Activated naive CD8-positive, alpha-beta T cell treated with anti-CD3 and anti-CD28 coated beads, Interleukin-2, amount 10 ng/mL, durations not matched to agents 7 days and 5 days (primary cell): ENCODE measurements at places on chromosomes 12 and 14. TPM values are rescaled to one million over a fixed set of nuclear protein-coding genes. Genes with fewer than 3 reads are reported as not detected.
A peak's percentile ranks its signal among the peaks of the same experiment; 100 is the strongest.

- DNase-seq: no peak
- H3K36me3 ChIP-seq: no peaks in the 10 kb centered on the region
- no peaks in the 10 kb centered on the region for H3K4me1 ChIP-seq
- H3K4me3 ChIP-seq: no peak overlapping the region
- H3K27me3 ChIP-seq: peaks cover 2% of the 10 kb centered on the region
These were observed 308.3 kb downstream of the GXYLT1 start for GRCh38 chr12:41836416-41836815.

DNA sequence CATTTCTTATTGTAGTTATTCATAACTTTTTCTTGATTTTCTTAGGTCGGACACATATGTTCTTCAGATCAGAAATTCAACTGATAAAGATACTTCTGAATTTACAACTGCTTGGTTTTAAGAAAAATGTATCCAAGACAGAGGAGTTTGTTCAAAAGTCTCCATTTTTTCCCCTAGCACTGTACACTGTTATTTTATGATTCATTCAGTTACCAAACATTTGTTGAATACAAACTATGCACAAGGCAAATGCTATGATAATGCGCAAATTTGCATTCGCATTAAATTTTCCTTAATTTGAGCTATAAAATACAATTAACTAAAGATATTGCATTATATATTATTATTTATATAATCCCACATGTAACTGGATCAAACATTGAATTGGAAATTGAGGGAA, 10.1 kb upstream of the PLEKHA5 start:
- no peak for DNase-seq
- no peak overlapping the region for H3K27ac ChIP-seq
- no peaks in the 10 kb centered on the region for H3K36me3 ChIP-seq
- H3K4me1 ChIP-seq: no peaks in the 10 kb centered on the region
- peaks cover 5% of the 10 kb centered on the region for H3K27me3 ChIP-seq

DNA sequence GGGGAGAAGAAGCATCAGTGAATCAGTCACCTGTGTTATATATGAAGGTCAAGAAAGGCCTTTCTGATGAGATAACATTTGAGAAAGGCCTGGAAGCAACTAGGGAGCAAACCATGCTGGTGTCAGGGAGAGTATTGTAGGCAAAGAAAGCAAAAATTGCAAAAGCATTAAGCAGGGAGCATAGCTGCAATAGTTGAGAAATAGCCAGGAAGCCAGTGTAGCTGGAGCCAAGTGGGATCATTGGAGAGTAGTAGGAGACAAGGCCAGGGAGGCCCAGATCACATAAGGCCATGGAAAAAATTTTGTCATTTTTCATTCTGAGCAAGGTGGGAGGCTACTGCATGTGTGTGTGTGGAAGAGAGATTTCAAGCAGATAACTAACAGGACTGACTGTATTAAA, 18.8 kb upstream of the MAGOHB start:
- no peaks in the 10 kb centered on the region for H3K27me3 ChIP-seq
- DNase-seq: no peak

GRCh38 chr14:64496764-64497163, 6.9 kb downstream of the ZBTB25 start:
- peaks cover 24% of the 10 kb centered on the region for H3K36me3 ChIP-seq
- DNase-seq: no peak
- H3K27me3 ChIP-seq: no peaks in the 10 kb centered on the region
- peaks cover 37% of the 10 kb centered on the region for H3K4me1 ChIP-seq
- no peak overlapping the region for H3K4me3 ChIP-seq

- no peaks in the 10 kb centered on the region for H3K4me1 ChIP-seq
- no peak overlapping the region for H3K4me3 ChIP-seq
- no peak for DNase-seq
- no peak overlapping the region for H3K27ac ChIP-seq
These were observed 37.1 kb downstream of the DNAH10 start for GRCh38 chr12:123799227-123799626.

DNA sequence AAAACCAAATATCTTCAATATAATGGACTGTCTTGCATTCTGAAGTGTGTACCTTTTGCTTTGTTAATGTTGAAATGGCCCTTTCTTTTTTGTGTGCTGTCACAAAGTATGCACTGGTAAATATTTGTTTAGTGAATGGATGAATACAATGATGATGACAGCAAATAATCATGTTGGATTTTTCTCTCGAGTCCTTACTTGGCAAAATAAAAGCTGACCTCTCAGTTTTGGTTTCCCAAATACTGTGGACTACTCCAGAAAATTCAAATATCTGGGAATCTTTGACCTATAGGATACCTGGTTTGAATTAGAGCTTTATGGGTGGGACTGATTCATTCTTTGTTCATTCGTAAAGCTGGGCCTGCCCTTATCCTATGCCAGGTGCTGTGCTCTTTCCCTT, 5.5 kb downstream of the UBE3B start:
- no peak overlapping the region for H3K27ac ChIP-seq
- H3K27me3 ChIP-seq: no peaks in the 10 kb centered on the region
- DNase-seq: no peak
- H3K4me3 ChIP-seq: no peak overlapping the region
- H3K4me1 ChIP-seq: peaks cover 11% of the 10 kb centered on the region

DNA sequence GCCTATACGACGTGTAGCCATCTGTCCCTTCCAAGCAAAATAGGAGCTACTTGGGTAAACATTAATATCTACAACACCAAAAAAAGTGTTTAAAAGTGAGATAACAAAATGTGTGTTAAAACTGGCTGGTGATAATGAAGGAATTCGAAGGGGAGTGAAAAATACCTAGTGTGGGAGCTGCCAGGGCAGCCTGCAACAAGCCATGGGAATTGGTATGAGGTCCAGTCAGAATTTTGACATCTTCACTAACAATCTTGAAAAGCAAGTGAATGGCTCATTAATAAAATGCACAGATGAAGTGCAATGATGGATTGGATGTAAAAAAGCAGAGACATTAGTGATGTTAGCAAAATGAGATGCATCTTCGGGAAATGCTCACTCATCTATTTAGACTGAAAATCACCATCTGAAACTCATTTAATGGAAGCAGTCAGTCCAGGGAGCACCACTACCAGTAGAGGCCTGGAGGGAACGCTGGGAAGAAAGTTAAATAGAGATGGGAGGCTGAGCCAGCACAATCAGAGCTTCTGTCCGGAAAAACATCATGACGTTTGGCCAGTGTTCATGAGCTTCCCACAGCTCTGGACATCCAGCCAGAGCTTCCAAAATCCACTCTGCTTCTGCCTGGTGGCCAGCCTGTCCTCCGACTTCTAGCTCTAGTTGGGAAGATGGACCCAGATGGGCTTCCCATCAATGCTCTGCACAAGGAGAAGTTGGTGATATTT, 405.0 kb upstream of the TMTC1 start:
- DNase-seq: no peak
- no peak overlapping the region for H3K27ac ChIP-seq
- H3K4me1 ChIP-seq: no peaks in the 10 kb centered on the region
- H3K4me3 ChIP-seq: no peak overlapping the region
- H3K27me3 ChIP-seq: no peaks in the 10 kb centered on the region

GRCh38 chr12:102757154-102757881, 159.7 kb downstream of the PAH start:
- no peak overlapping the region for H3K27ac ChIP-seq
- no peak overlapping the region for H3K4me3 ChIP-seq
- DNase-seq: no peak
- no peaks in the 10 kb centered on the region for H3K36me3 ChIP-seq
- H3K27me3 ChIP-seq: peaks cover 3% of the 10 kb centered on the region

- H3K4me1 ChIP-seq: peaks cover 18% of the 10 kb centered on the region
- no peaks in the 10 kb centered on the region for H3K36me3 ChIP-seq
- peak; percentile 51 for DNase-seq
- no peak overlapping the region for H3K27ac ChIP-seq
- H3K27me3 ChIP-seq: peaks cover 94% of the 10 kb centered on the region
These were observed 2.0 kb downstream of the PTHLH start for GRCh38 chr12:27970401-27971120.

DNA sequence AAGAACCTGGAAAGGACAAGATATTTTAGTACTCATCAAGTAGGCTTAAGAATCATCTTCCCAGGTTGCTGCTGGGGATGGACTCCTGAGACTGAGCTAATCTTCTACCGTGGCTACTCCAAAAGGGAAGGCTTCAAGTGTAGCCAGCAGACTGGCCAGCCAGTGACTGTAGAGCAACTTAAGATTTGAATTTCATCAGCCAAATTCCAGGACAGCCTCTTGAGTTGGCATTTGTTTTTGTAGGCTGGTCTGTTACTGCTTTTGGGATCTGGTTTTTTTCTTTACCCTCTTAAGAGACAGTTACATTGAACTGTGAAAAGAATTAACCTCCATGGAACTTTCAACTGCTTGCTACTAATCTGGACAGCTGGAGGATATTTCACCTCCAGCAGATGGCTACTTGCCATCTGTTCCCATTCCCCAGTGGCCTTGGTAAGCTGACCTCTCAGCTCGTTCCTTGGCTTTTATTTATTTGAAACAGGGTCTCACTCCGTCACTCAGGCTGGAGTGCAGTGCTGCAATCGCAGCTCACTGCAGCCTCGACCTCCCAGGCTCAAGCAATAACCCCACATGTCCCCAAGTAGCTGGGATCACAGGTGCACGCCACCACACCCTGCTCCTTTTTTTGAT, 20.7 kb downstream of the VTI1B start:
- H3K4me3 ChIP-seq: no peak overlapping the region
- peaks cover 18% of the 10 kb centered on the region for H3K36me3 ChIP-seq
- no peak for DNase-seq
- H3K4me1 ChIP-seq: peaks cover 2% of the 10 kb centered on the region
- H3K27ac ChIP-seq: no peak overlapping the region

- no peaks in the 10 kb centered on the region for H3K4me1 ChIP-seq
- DNase-seq: no peak
- no peaks in the 10 kb centered on the region for H3K36me3 ChIP-seq
- peaks cover 7% of the 10 kb centered on the region for H3K27me3 ChIP-seq
- no peak overlapping the region for H3K27ac ChIP-seq
- H3K4me3 ChIP-seq: no peak overlapping the region
These were observed 184.9 kb upstream of the SFSWAP start for GRCh38 chr12:131525795-131526508.

The OAS3 gene
- total RNA-seq: 222 TPM

The KRT71 gene
- not detected for total RNA-seq

The CLEC12A gene
- 4.0 TPM for total RNA-seq

The CCDC198 gene
- total RNA-seq: not detected
